Kidney (tissue), 22 donors: ENCODE measurements at places on chromosomes 1 and 21. TPM values are rescaled to one million over a fixed set of nuclear protein-coding genes. Genes with fewer than 3 reads are reported as not detected.
A peak's percentile ranks its signal among the peaks of the same experiment; 100 is the strongest.

GRCh38 chr1:25658791-25659431 is 42.3 kb downstream of the MAN1C1 start:
- H3K27me3 ChIP-seq = no peaks in the 10 kb centered on the region
- peaks cover 9% of the 10 kb centered on the region for H3K4me1 ChIP-seq
- no peaks in the 10 kb centered on the region for H3K36me3 ChIP-seq
- no peak overlapping the region for H3K27ac ChIP-seq
- H3K4me3 ChIP-seq = no peak overlapping the region
- peak; percentile 53 for DNase-seq

DNA sequence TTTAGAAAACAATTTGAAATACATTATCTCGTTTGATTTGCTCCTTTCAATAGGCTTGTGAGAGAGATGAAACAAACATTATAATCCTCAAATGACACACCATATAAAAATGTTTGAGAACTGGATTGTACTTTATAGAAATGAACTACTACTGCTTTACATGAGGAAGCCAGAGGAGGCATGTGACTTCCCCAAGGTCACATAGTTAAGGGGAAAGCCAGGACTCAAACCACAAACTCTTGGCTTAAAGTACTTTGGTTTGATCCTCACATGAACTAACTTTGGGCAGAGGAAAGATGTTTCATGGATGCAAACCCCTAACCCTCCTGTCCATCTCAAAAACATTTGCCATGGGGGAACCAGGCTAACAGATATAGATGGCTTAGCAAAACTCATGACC is 4.7 kb downstream of the ARHGEF11 start:
- no peak overlapping the region for H3K4me3 ChIP-seq
- H3K4me1 ChIP-seq = peaks cover 11% of the 10 kb centered on the region
- no peaks in the 10 kb centered on the region for H3K27me3 ChIP-seq
- no peaks in the 10 kb centered on the region for H3K36me3 ChIP-seq
- no peak overlapping the region for H3K27ac ChIP-seq
- no peak for DNase-seq

C1orf74 gene
- 2.5 TPM for total RNA-seq

- DNase-seq = no peak
- H3K27ac ChIP-seq = no peak overlapping the region
- no peaks in the 10 kb centered on the region for H3K27me3 ChIP-seq
- no peak overlapping the region for H3K4me3 ChIP-seq
- peaks cover 22% of the 10 kb centered on the region for H3K4me1 ChIP-seq
- no peaks in the 10 kb centered on the region for H3K36me3 ChIP-seq
Measured at GRCh38 chr21:43937891-43938309, 72.9 kb downstream of the AGPAT3 start.

GJA8 gene
- 2.4 TPM for total RNA-seq

DNA sequence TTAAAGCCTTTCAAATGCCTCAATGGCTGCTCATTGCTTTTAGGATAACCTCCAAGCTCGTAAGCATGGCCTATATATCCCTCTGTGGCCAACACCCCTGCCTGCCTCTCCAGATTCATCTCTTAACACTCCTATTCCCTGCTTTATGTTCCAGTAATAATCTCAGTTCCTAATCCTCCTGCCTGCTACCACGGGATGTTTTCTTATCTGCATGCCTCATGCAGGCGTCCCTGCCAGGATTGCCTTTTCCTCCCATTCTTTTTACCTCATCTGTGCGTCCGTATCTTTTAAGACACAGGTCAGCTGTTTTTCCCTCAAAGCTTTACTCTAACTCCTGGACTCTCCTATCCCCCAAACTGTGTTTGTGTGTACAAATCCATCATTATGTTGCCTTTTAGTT is 36.1 kb downstream of the ZBTB40 start:
- H3K27me3 ChIP-seq = no peaks in the 10 kb centered on the region
- H3K27ac ChIP-seq = no peak overlapping the region
- peaks cover 8% of the 10 kb centered on the region for H3K36me3 ChIP-seq

- H3K27me3 ChIP-seq = no peaks in the 10 kb centered on the region
- no peaks in the 10 kb centered on the region for H3K36me3 ChIP-seq
- H3K27ac ChIP-seq = no peak overlapping the region
- no peak for DNase-seq
- no peak overlapping the region for H3K4me3 ChIP-seq
Measured at GRCh38 chr1:225544924-225545323, 108.0 kb downstream of the ENAH start.

NUAK2 gene
- 19.4 TPM for total RNA-seq

GRCh38 chr1:246527402-246528088 is 20.5 kb upstream of the SMYD3 start:
- H3K4me1 ChIP-seq = no peaks in the 10 kb centered on the region
- no peak overlapping the region for H3K4me3 ChIP-seq
- H3K27me3 ChIP-seq = no peaks in the 10 kb centered on the region
- H3K36me3 ChIP-seq = no peaks in the 10 kb centered on the region
- no peak overlapping the region for H3K27ac ChIP-seq

HYI gene
- total RNA-seq = 50.5 TPM

MRPS21 gene
- total RNA-seq = 71.7 TPM

KPRP gene
- total RNA-seq = not detected

GRCh38 chr1:203088441-203088840 is 2.6 kb upstream of the MYOG start:
- no peaks in the 10 kb centered on the region for H3K4me1 ChIP-seq
- no peak for DNase-seq
- no peaks in the 10 kb centered on the region for H3K36me3 ChIP-seq
- H3K27ac ChIP-seq = no peak overlapping the region
- no peaks in the 10 kb centered on the region for H3K27me3 ChIP-seq
- H3K4me3 ChIP-seq = no peak overlapping the region

GRCh38 chr1:172472495-172472894 is 28.6 kb upstream of the PIGC start:
- H3K27me3 ChIP-seq = no peaks in the 10 kb centered on the region
- H3K27ac ChIP-seq = no peak overlapping the region

ENO1 gene
- 1,164 TPM for total RNA-seq

MYOG gene
- total RNA-seq = not detected

DNA sequence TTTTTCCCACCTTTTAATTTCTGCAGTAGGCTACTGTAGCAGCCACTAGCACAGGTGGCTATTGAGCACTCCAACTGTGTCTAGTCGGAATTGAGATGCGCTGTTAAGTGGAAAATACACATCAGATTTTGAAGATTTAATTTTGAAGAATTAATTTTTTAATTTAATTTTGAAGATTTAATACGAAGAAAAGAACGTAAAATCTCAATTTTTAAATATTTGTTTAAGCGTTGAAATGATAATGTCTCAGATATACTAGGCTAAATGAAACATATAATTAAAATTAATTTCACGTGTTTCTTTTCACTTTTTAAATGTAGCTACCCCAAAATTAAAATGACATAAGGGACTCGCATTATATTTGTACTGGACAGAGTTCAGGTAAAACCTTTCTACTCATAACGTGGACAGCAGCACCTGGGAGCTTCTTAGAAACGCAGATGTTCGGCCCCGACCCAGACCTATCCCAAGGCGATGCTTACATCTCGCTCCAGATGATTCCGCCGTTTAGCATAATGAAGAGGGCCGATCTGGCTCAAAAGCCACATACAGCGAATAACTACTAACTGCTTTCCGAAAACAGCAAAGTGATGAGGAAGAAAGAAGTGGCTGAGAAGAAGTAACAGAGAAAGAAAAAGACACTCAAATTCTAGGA is 717 bp downstream of the CRYZL1 start:
- no peaks in the 10 kb centered on the region for H3K36me3 ChIP-seq
- no peaks in the 10 kb centered on the region for H3K27me3 ChIP-seq
- DNase-seq = peak; percentile 58
- peak overlapping the region; percentile 84 for H3K4me3 ChIP-seq
- H3K27ac ChIP-seq = peak overlapping the region; percentile 77

GRCh38 chr1:96478228-96478627 is 243.4 kb upstream of the PTBP2 start:
- no peaks in the 10 kb centered on the region for H3K27me3 ChIP-seq
- H3K4me3 ChIP-seq = no peak overlapping the region
- H3K4me1 ChIP-seq = no peaks in the 10 kb centered on the region
- no peak for DNase-seq
- no peaks in the 10 kb centered on the region for H3K36me3 ChIP-seq

TNFSF18 gene
- total RNA-seq = not detected

FAM229A gene
- 9.7 TPM for total RNA-seq

DNA sequence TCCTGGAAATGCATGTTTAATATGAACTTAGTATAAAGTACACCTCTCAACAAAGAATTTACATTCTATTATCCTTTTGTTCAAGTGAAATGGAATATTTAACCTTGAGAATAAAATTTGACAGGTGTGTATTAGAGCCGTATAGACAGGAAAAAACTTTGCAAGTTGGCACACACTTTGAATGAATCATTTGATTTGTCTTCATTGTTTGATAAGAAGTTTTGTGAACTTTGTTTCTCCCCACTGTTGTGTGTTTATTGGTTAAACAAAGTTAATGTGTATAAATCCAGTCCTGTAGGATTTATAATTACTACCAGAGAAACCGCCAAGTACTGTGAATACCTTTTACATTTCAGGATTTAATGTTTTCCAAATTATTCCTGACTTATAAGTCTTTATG is 2.0 kb downstream of the SYDE2 start:
- no peak for DNase-seq
- no peaks in the 10 kb centered on the region for H3K27me3 ChIP-seq
- H3K4me1 ChIP-seq = no peaks in the 10 kb centered on the region
- H3K4me3 ChIP-seq = peak overlapping the region; percentile 96
- H3K27ac ChIP-seq = no peak overlapping the region
- H3K36me3 ChIP-seq = no peaks in the 10 kb centered on the region

ASPM gene
- 0.69 TPM for total RNA-seq

GRCh38 chr1:38486085-38486484 is 373.5 kb downstream of the RRAGC start:
- no peak for DNase-seq
- H3K4me3 ChIP-seq = no peak overlapping the region
- no peaks in the 10 kb centered on the region for H3K4me1 ChIP-seq
- no peak overlapping the region for H3K27ac ChIP-seq

GRCh38 chr1:231983588-231984193 is 357.1 kb downstream of the DISC1 start:
- H3K27me3 ChIP-seq = no peaks in the 10 kb centered on the region
- H3K36me3 ChIP-seq = no peaks in the 10 kb centered on the region
- H3K4me3 ChIP-seq = no peak overlapping the region
- no peaks in the 10 kb centered on the region for H3K4me1 ChIP-seq

GRCh38 chr1:243595527-243596210 is 254.4 kb downstream of the AKT3 start:
- H3K27ac ChIP-seq = no peak overlapping the region
- no peaks in the 10 kb centered on the region for H3K36me3 ChIP-seq
- no peak for DNase-seq
- no peaks in the 10 kb centered on the region for H3K4me1 ChIP-seq
- H3K4me3 ChIP-seq = no peak overlapping the region

DNA sequence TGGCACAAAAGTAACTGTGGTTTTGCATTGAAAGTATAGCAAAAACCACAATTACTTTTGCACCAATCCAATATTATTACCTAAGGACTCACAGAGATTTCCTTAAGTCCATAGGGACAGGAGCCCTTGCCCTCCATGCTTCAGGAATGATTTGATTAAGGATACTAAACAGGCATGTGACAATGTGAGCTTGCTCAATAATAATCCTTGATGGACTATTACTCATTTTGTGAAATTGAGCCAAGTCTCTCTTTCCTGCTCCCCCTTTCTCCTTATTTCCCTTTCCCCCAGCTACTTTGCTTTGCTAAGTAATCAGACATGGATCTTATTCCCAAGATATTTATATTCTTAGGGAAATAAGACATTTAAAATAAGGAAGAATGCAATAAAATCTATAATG is 21.6 kb upstream of the RGL1 start:
- no peaks in the 10 kb centered on the region for H3K36me3 ChIP-seq
- H3K27ac ChIP-seq = no peak overlapping the region
- no peaks in the 10 kb centered on the region for H3K27me3 ChIP-seq
- H3K4me3 ChIP-seq = no peak overlapping the region
- no peaks in the 10 kb centered on the region for H3K4me1 ChIP-seq
- no peak for DNase-seq

SPATA17 gene
- 5.7 TPM for total RNA-seq

ELOVL1 gene
- 85.1 TPM for total RNA-seq

GRCh38 chr21:26137379-26138060 is 33.0 kb downstream of the APP start:
- DNase-seq = no peak
- no peak overlapping the region for H3K27ac ChIP-seq
- no peaks in the 10 kb centered on the region for H3K36me3 ChIP-seq
- H3K27me3 ChIP-seq = no peaks in the 10 kb centered on the region
- H3K4me1 ChIP-seq = peaks cover 3% of the 10 kb centered on the region

GRCh38 chr21:33924766-33925100 is 9.1 kb upstream of the ATP5PO start:
- no peaks in the 10 kb centered on the region for H3K27me3 ChIP-seq
- H3K4me1 ChIP-seq = peaks cover 5% of the 10 kb centered on the region
- H3K27ac ChIP-seq = peak overlapping the region; percentile 80
- no peaks in the 10 kb centered on the region for H3K36me3 ChIP-seq
- peak; percentile 63 for DNase-seq

DNA sequence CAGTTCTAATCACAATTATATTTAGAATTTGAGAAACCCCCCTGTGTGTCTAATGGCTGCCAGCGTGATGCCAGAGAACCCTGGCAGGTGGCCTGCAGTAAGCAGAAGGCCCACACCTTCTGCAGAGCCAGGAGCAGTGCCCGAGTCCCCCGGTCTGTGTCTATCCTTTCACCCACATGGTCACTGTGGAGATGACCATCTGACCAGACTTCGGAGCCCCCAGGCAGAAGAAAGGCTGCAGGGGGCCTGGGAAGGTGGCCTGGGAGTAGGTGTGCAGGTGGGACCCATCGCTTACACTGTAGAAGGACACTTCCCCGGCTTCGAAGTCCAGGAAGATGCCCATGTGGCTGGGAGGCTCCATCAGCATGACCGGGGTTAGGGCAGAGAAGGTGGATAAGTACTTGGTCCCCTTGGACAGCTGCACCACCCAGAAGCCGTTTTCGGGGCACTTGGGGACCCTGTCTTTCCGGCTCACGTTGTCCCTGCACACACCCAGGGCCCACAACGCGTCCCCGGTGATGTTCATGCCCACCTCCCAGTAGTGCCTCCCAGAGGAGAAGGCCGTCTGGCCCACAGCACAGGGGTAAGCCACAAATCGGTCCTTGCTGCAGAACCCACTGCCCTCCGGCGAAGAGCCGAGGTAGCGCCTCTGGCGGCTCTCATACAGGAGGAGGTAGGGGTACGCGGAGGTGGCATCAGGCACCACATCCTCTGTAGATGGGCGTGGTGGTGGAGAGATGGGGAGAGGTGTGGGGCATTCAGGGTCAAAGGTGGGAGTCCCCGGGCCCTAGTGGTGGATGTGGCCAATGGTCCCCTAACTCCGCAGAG is 1.6 kb upstream of the TRIM11 start:
- no peak overlapping the region for H3K4me3 ChIP-seq
- peaks cover 2% of the 10 kb centered on the region for H3K4me1 ChIP-seq
- DNase-seq = no peak
- no peak overlapping the region for H3K27ac ChIP-seq

NPHS2 gene
- total RNA-seq = 1.2 TPM
